Immature natural killer cell (primary cell): ENCODE measurements at places on chromosomes 12 and 14.

- H3K27ac ChIP-seq = no peak overlapping the region
- peaks cover 14% of the 10 kb centered on the region for H3K36me3 ChIP-seq
- H3K4me3 ChIP-seq = no peak overlapping the region
Observed at GRCh38 chr14:20456971-20457370, 1.9 kb downstream of the APEX1 start.

- H3K4me1 ChIP-seq = no peaks in the 10 kb centered on the region
- DNase-seq = no peak
- peaks cover 5% of the 10 kb centered on the region for H3K27me3 ChIP-seq
- H3K27ac ChIP-seq = no peak overlapping the region
Observed at GRCh38 chr12:53770281-53770680, 18.5 kb upstream of the CISTR start.

- no peaks in the 10 kb centered on the region for H3K36me3 ChIP-seq
- H3K4me1 ChIP-seq = no peaks in the 10 kb centered on the region
Observed at GRCh38 chr14:79638672-79639266, 572.5 kb downstream of the DIO2 start.

DNA sequence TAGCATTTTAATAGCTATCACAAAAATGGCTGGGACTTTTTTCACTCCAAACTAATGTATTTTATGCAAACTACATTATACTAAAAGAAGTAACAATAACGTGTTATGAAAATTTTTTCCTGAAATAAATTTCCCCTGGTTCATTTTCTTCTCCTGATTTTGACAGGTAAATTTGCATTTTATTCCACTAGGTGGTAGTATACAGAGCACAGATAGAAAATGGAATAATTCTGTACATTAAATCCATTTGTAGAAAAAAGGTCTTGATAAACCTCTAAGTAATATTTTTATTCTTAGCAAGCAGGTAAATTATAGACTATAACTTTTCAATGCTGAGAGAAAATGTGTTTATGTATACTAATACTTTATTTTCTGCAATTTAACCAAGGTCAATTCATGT is 96.5 kb downstream of the BCAT1 start:
- H3K4me1 ChIP-seq = no peaks in the 10 kb centered on the region
- DNase-seq = no peak

DNA sequence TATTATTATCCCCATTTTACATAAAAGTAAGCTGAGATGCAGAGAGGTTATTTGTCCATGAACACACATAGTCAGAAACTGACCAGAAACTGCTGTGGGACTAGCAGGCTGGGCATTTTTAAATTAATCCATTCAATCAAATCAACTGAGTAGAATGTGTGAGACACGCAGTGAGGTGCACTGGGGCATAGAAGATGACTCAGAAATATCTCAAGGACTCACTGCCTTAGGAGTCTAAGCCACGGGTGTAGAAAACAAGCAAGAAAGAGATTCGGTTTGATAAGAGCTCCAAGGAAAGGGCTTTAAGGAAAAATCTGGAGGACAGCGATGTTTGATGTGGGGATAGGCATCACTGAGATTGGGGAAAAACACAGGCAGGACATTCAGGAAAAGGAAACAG is 127.8 kb downstream of the ANO2 start:
- no peak overlapping the region for H3K27ac ChIP-seq
- DNase-seq = no peak
- no peaks in the 10 kb centered on the region for H3K4me1 ChIP-seq
- no peak overlapping the region for H3K4me3 ChIP-seq

DNA sequence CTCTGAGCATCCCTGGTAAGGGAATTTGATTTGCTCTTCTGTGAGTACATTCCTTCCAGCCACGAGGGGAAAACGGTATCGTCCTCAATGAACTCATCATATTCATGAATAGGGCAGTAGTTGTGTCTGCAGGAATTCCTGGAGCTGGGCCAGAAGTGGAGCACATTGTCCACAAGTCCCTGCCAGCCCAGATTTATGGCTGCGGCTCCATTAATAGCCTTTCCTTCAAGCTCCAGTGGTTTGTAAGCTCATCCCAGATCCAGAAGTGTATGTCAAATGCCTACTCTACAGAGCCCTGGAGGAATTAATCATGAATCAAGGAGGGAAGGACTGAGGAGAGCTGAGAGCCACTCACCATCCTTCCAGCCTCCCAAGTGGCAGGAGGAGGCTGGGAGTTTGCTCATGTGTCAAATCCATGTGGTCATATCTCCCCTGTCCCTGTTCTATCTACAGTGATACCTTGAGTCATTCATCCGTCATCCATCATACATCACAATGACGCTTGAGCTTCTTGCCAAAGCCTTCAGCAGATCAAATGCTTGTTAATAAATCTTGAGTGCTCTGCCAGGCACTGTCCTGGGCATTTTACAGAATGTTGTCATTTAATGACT is 65.5 kb downstream of the SVOP start:
- no peaks in the 10 kb centered on the region for H3K36me3 ChIP-seq
- H3K27ac ChIP-seq = no peak overlapping the region
- peaks cover 5% of the 10 kb centered on the region for H3K27me3 ChIP-seq
- H3K4me1 ChIP-seq = no peaks in the 10 kb centered on the region

- peaks cover 10% of the 10 kb centered on the region for H3K27me3 ChIP-seq
- H3K36me3 ChIP-seq = no peaks in the 10 kb centered on the region
- H3K4me3 ChIP-seq = peak overlapping the region; percentile 88
- DNase-seq = no peak
Observed at GRCh38 chr14:70909733-70910614, 2.7 kb downstream of the PCNX1 start.

GRCh38 chr14:74429221-74429691 is 3.2 kb upstream of the SYNDIG1L start:
- H3K27ac ChIP-seq = no peak overlapping the region
- peaks cover 6% of the 10 kb centered on the region for H3K4me1 ChIP-seq
- peaks cover 13% of the 10 kb centered on the region for H3K27me3 ChIP-seq
- no peak for DNase-seq
- no peaks in the 10 kb centered on the region for H3K36me3 ChIP-seq

DNA sequence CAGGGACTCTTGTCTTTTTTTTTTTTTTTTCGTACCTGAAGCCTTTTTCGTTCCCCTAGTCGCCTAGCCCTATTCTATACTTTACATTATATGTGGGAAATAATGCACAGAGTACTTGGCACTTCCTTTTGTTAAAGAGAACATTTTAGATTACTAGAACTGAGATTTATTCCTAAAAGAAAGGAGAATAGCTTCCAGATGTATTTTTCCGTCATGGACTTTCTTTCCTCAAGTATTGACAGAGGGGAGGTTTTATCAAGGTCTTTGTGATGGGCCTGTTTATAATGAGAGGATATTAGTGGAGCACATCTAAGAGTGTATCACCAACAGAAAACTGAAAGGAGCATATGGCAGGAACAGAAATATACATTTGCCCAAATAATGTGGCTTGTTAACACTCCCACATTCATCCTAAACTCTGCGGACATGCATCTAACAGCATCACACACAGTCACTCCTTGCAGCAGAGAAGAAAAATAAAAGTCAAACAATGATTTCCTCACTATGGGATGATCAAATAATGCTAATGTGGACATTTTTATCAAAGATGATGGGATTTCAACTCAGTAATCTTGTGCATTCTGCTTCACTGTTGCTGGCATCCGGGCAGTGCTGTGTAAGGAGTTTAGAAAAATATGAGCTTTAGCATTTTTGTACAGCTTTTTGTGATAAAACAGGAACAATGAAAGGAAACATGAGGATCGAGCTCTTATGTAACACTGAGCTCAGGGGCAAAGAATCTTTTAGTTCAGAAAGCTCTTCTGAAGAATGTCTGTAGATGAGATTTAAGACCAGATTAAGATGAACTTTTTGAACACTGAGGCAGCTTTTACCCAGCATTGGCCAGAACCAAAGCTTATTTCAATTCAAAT is 183.1 kb downstream of the EGLN3 start:
- H3K27me3 ChIP-seq = peaks cover 1% of the 10 kb centered on the region
- H3K4me3 ChIP-seq = no peak overlapping the region
- H3K27ac ChIP-seq = no peak overlapping the region
- H3K36me3 ChIP-seq = no peaks in the 10 kb centered on the region
